ENCODE measurements at places on chromosomes 5 and 9. TPM values are rescaled to one million over a fixed set of nuclear protein-coding genes. Genes with fewer than 3 reads are reported as not detected.

Gene ACSL6
- not detected for total RNA-seq

DNA sequence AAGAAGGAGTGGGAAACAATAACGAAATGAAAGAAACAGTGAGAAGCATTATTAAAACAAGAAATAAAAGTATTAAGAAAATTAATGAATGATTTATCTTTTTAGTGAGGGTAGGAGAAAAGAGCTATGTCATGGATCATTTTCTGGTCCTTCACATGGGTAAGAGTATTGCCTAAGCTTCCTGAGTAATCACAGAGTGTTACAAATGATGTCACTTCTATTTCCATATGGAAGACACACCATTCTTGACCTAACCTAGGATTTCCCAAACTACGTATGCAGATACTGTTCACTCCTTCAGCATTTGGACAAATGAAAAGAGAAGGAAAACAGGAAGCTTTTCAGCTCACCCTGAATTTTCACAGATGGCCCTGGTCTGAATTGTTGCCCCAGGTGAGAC is 3.3 kb upstream of the TSLP start:
- no peak overlapping the region for H3K27ac ChIP-seq
- no peaks in the 10 kb centered on the region for H3K36me3 ChIP-seq
- no peak overlapping the region for H3K4me3 ChIP-seq
- no peak for DNase-seq
- H3K4me1 ChIP-seq, result peaks cover 12% of the 10 kb centered on the region
- peaks cover 77% of the 10 kb centered on the region for H3K27me3 ChIP-seq

Gene GPR150
- 0.33 TPM for total RNA-seq

DNA sequence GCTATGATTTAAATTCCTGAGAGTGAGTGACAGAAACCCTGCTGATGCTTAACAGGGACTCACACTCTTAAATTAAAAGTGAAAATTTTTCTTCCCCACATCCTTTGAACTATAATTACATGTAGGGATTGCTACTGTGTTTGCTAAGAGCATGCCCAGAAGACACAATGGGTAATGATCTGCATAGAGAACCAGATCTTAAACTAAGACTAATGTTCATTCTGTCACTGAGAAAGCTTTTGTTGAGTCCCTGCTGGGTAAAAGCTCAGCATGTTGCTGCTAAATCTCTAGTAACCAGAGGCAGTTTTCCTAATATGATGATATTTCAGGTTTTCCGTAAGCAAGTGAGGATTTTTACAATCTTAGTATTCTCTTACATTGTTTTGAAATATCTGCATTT is 424.8 kb upstream of the SMC2 start:
- H3K4me1 ChIP-seq, result no peaks in the 10 kb centered on the region
- no peaks in the 10 kb centered on the region for H3K36me3 ChIP-seq
- H3K4me3 ChIP-seq, result no peak overlapping the region
- no peak for DNase-seq
- no peaks in the 10 kb centered on the region for H3K27me3 ChIP-seq
- no peak overlapping the region for H3K27ac ChIP-seq
